Foreskin melanocyte (primary cell): ENCODE measurements at places on chromosomes 2 and 18.

GRCh38 chr2:179429060-179429471 lies 164.4 kb upstream of the SESTD1 start:
- no peak for DNase-seq

DNA sequence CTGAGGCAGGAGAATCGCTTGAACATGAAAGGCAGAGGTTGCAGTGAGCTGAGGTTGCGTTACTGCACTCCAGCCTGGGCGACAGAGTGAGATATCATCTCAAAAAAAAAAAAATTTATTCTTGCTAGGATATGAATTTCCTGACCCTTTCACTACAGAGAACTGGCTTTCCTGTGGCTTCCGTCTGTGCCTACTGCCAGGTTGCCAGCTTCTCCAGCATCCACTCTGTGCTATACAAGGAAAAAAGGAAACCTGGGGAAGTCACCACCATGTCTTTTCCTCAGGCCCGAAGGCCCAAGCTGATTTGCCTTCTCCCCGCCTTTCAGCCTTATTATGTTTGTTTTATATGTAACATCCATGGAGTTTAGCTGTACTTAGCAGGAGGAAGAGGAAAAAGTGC lies 122.0 kb upstream of the REV1 start:
- DNase-seq = no peak

- no peak for DNase-seq
Measured at GRCh38 chr2:127811397-127812321, 688 bp upstream of the WDR33 start.

DNA sequence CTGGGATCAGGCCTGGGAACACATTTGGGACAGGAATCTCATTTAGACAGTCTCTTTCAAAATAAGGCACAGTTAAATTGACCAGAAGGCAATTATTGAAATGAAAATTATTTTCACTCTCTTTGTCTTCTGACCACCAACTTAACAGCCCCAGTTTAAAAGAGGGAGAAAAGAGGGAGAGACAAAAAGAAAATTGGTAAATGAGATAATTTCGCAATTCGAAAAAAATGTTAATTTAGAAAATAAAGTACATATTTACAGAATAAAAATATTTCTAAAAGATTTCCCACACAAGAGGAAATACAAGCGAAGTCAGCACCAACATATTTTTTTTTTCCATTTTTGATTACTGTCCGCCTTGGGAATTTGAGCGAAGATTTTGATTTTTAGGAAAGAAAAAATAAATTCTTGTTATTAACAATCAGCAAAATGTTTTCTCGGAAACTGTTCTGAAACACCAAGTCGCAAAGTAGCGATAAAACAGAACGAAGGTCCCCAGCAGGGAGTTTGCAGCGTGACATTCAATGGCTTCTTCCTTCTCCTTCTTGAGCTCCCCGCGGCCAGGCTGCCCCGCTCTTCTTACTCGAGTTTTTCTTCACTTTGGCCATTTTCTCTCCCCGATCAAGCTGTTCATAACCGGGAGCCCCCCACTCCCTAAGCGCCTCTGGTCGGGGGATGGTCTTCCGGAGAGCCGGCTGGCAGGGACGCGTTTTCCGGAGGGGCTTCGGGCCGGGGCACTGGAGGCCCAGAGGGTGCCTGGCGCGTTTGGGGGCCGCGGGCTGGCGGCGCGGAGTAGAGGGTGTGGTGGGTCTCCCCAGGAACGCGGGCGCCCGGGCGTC lies 5.0 kb downstream of the SP9 start:
- DNase-seq = no peak

GRCh38 chr18:59820663-59821062 lies 79.1 kb upstream of the PMAIP1 start:
- no peak for DNase-seq
